ENCODE measurements at places on chromosomes 2 and 18.

GRCh38 chr2:109382951-109383350 lies 230.8 kb downstream of the SEPTIN10 start:
- no peak overlapping the region for H3K27ac ChIP-seq
- no peak overlapping the region for H3K4me3 ChIP-seq
- H3K27me3 ChIP-seq, result no peaks in the 10 kb centered on the region
- DNase-seq, result no peak
- H3K36me3 ChIP-seq, result no peaks in the 10 kb centered on the region

- H3K36me3 ChIP-seq, result peaks cover 5% of the 10 kb centered on the region
- H3K27ac ChIP-seq, result no peak overlapping the region
- H3K4me3 ChIP-seq, result no peak overlapping the region
- no peaks in the 10 kb centered on the region for H3K4me1 ChIP-seq
Observed at GRCh38 chr18:23927821-23928746, 86.5 kb upstream of the TTC39C start.

DNA sequence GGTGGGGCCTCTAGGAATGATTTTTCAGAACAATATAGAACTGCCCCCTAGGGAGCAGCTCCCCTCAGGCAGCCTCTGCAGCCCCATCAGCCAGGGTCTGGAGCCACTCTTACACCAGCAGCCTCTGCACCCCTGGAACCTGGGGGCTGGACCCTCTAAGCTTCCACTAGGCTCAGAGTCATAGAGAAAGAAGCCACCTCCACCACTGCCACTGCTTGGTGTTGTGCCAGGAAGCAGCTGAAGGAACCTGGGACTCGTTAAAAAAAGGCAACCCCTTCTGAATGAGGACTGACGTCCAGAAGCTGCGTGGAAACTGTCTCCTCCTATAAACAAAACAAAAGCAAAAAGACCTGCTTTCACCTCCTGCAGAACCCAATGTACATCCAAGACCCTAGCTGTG lies 98.1 kb upstream of the HS6ST1 start:
- H3K4me3 ChIP-seq, result no peak overlapping the region
- no peaks in the 10 kb centered on the region for H3K27me3 ChIP-seq
- H3K36me3 ChIP-seq, result no peaks in the 10 kb centered on the region
- H3K4me1 ChIP-seq, result no peaks in the 10 kb centered on the region
- H3K27ac ChIP-seq, result no peak overlapping the region

DNA sequence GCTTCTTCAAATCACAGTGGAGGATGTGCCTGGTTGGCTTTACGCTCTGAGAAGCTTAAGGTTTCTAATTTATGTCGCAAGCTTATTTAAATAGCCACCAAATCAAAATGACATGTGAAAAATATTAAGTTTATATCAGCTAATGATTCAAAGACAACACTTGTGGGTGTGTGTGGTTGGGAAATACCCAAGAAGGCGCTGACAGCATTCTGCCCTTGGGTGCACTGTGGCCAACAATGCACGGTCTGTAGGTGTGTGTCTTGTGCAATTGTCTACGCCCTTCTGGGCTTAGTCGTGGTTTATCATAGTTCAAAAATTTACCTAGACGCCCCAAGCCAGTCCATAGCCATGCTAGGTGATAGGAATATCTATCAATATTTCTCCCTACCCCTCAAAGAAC lies 60.9 kb downstream of the KCTD1 start:
- H3K36me3 ChIP-seq, result no peaks in the 10 kb centered on the region
- H3K27me3 ChIP-seq, result no peaks in the 10 kb centered on the region
- no peak overlapping the region for H3K4me3 ChIP-seq
- H3K4me1 ChIP-seq, result no peaks in the 10 kb centered on the region
- H3K27ac ChIP-seq, result peak overlapping the region; percentile 10
- DNase-seq, result no peak

- H3K27me3 ChIP-seq, result no peaks in the 10 kb centered on the region
- DNase-seq, result no peak
- H3K4me1 ChIP-seq, result peaks cover 36% of the 10 kb centered on the region
- H3K4me3 ChIP-seq, result no peak overlapping the region
- H3K36me3 ChIP-seq, result no peaks in the 10 kb centered on the region
Observed at GRCh38 chr2:71452565-71452964, 796 bp upstream of the DYSF start.

- H3K4me3 ChIP-seq, result no peak overlapping the region
- DNase-seq, result no peak
- H3K27ac ChIP-seq, result no peak overlapping the region
- no peaks in the 10 kb centered on the region for H3K36me3 ChIP-seq
Observed at GRCh38 chr18:14914771-14915170, 166.8 kb downstream of the ANKRD30B start.

DNA sequence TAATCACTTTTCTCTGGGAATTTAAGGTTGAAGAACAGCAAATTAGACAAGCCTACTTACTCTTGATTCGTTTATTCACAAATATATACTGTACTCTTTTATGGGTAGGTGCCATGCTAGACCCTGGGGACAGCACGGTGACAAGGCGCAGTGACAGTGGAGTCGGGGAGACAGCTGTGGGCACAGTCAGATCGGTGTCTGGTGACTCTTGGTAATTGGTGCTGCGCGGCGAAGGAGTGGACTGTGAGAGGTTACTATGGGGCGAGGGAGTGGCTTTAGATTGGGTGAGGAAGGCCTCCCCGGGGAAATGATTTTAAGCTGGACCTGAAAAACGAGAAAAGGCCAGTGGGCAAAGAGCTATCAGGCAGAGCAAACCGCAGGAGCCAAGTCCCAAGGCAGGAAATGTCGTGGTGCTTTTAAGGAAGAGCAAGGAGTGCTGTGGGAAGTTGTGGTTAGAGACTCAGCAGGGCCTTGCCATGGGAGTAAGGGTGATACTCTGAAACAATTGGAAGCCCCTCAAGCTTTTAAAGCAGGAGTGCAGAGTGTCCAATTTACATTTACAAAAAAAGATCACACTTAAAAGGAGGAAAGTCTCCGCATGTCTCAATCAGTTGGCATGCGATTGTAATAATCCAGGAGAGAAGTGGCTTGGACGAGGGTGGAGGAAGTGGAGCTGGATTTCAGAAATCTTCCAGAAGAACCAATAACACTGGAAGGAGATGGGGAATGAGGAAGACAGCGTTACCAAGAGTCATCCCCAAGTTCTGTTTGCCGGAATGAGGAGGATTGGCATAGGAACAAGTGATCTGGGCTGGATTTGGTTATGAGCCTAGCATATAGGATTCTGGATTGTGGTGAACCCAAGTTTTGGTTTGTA lies 36.1 kb upstream of the TXNDC2 start:
- H3K4me3 ChIP-seq, result no peak overlapping the region
- no peaks in the 10 kb centered on the region for H3K36me3 ChIP-seq
- no peaks in the 10 kb centered on the region for H3K27me3 ChIP-seq
- peak overlapping the region; percentile 53 for H3K27ac ChIP-seq
- DNase-seq, result no peak

DNA sequence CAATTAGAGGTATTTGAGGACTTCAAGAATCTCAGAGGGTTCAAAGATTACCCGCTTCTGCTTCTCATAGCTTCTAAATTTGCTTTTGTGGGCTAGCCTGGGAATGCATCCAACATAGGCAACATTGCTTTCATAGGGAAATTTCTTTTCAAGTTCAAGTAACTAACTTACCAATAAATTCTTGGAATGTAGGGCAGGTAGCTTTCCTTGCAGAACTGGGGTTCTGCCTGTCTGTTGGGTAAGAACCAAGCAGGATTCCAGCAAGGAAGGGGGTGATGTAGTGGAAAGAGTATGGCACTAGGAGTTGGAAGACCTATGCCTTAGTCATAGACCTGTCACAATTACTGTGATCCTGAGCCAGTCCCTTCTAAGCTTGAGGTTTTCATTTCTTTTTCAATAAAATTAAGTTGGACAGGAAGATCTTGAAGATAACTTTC lies 164.1 kb downstream of the FHOD3 start:
- H3K36me3 ChIP-seq, result no peaks in the 10 kb centered on the region
- no peak overlapping the region for H3K27ac ChIP-seq
- no peaks in the 10 kb centered on the region for H3K27me3 ChIP-seq
- H3K4me1 ChIP-seq, result no peaks in the 10 kb centered on the region
- no peak overlapping the region for H3K4me3 ChIP-seq

DNA sequence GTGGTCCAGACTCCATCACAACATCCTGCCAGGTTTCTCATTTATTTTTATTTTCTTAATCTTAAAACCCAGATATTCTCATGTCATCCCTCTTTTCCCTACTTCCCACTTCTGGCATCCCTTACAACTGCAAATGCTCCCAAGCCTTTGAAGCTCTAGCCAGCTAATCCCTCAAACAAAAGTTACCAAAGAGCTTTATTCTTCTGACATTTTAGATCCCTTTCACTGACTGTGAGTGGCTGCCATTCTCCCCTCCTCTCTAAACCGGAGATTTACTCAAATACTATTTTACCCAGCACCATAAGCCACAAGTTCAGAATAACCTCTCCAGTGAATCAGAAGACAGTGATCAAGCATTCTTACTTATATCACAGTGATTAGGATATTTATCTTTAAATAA lies 569.0 kb upstream of the SYT4 start:
- no peaks in the 10 kb centered on the region for H3K27me3 ChIP-seq
- H3K36me3 ChIP-seq, result no peaks in the 10 kb centered on the region
- no peak overlapping the region for H3K4me3 ChIP-seq

DNA sequence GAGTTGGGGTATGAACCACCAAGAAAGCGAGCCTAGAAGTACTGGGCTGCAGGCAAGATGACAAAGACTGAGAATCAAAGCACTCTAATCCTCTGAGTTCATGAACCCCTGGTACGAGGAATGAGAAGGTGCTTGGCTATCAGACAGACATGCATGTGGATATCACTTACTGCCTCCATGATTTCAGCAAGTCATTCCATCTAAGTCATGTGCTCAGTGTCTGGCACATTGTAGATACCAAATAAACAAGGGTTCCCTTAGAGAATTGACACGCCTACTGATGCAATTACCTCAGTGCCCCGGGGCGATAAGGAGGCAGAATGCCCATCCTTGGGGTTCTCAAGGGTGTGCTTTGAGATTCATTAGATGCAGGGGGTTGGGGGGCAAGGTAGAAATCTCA lies 125.6 kb upstream of the PKDCC start:
- H3K4me1 ChIP-seq, result peaks cover 17% of the 10 kb centered on the region
- H3K36me3 ChIP-seq, result no peaks in the 10 kb centered on the region
- no peaks in the 10 kb centered on the region for H3K27me3 ChIP-seq
- H3K27ac ChIP-seq, result no peak overlapping the region
- DNase-seq, result no peak

GRCh38 chr18:71329114-71329513 lies 1040.3 kb downstream of the SOCS6 start:
- no peaks in the 10 kb centered on the region for H3K4me1 ChIP-seq
- no peak overlapping the region for H3K27ac ChIP-seq
- no peaks in the 10 kb centered on the region for H3K36me3 ChIP-seq
- DNase-seq, result no peak

DNA sequence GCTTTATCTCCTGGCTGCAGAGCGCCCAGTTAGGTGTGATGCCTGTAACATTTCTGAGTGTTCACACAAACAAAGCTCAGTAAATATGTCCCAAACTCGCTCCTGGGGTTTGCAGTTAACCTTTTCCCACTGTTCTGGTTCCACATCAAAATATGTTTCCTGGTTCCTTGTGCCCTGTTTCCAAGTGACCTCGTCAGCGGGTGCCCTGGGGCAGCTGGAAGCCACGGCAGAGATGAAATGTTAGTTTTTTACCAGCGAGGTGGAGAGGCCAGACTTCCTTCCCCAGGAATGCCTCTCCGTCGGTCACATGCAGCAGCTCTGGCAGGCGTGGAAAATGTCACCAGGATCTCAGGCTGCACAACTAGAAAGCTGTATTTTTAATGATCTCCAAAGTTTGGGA lies 18.2 kb downstream of the NFATC1 start:
- no peaks in the 10 kb centered on the region for H3K27me3 ChIP-seq
- peaks cover 4% of the 10 kb centered on the region for H3K4me1 ChIP-seq
- no peak overlapping the region for H3K4me3 ChIP-seq
- peaks cover 8% of the 10 kb centered on the region for H3K36me3 ChIP-seq

DNA sequence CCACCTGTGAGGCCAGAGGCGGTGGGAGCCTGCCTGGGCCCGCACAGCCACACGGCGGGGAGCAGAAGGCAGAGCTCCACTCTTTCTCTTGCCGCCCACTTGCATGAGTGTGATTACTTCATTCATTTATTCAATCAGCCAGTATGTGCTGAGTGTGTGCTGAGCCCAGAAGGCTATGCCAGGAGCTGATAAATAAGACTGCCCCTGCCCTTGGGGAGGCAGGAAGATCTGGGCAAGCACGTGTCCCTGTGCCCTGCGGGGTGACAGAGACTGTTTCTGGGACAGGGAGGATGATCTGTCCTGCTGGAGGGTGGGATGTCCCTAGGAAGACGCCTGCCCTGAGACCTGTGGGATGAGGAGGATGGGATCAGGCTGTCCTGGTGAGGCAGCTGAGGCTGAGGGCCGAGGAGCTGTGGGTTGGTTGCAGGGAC lies 250.8 kb downstream of the DYSF start:
- no peaks in the 10 kb centered on the region for H3K36me3 ChIP-seq
- no peak overlapping the region for H3K27ac ChIP-seq
- no peaks in the 10 kb centered on the region for H3K4me1 ChIP-seq
- no peak for DNase-seq
- H3K27me3 ChIP-seq, result no peaks in the 10 kb centered on the region
- no peak overlapping the region for H3K4me3 ChIP-seq

- no peak for DNase-seq
- peaks cover 27% of the 10 kb centered on the region for H3K4me1 ChIP-seq
- H3K4me3 ChIP-seq, result no peak overlapping the region
- H3K27me3 ChIP-seq, result no peaks in the 10 kb centered on the region
- no peak overlapping the region for H3K27ac ChIP-seq
Observed at GRCh38 chr2:186696290-186696689, 2.4 kb downstream of the FAM171B start.

- no peaks in the 10 kb centered on the region for H3K36me3 ChIP-seq
- no peak for DNase-seq
- no peak overlapping the region for H3K4me3 ChIP-seq
- no peaks in the 10 kb centered on the region for H3K4me1 ChIP-seq
- no peaks in the 10 kb centered on the region for H3K27me3 ChIP-seq
- no peak overlapping the region for H3K27ac ChIP-seq
Observed at GRCh38 chr2:202847693-202848524, 23.7 kb downstream of the ICA1L start.

DNA sequence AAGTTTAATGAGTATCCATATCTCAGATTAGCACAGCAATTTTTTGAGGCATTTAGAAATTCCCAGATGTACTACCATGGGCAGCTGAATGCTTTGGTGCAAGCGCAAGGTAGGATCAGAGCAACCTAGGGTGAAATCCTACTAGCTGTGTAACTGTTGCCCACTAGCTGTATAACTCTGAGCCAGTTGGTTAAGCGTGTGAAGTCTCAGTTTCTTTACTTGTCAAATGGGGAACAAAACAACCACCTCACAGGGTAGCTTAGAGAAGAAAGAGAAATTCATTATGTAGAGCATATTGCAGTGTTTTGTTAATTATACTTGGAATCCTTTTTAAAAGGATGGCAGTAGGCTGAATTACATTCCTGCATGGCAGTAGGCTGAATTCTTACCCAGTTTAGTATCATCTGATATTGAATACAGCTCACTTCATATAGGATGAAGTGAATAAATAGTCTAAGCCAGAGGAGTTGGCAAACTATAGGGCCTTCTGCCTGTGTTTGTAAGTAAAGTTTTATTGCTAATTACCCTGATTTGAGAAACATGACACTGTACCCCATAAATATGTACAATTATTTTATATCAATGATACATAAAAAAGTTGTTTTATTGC lies 180.7 kb downstream of the PLCL1 start:
- no peaks in the 10 kb centered on the region for H3K27me3 ChIP-seq
- no peak overlapping the region for H3K4me3 ChIP-seq
- no peak overlapping the region for H3K27ac ChIP-seq

GRCh38 chr2:236984046-236984445 lies 101.6 kb upstream of the COPS8 start:
- H3K27me3 ChIP-seq, result no peaks in the 10 kb centered on the region
- no peak for DNase-seq
- H3K4me1 ChIP-seq, result peaks cover 4% of the 10 kb centered on the region
- no peaks in the 10 kb centered on the region for H3K36me3 ChIP-seq

- H3K36me3 ChIP-seq, result no peaks in the 10 kb centered on the region
- no peak for DNase-seq
- no peaks in the 10 kb centered on the region for H3K4me1 ChIP-seq
- H3K27ac ChIP-seq, result no peak overlapping the region
- no peak overlapping the region for H3K4me3 ChIP-seq
Observed at GRCh38 chr2:121828281-121828731, 72.9 kb downstream of the TSN start.
